Endothelial cell of umbilical vein (primary cell): ENCODE measurements at places on chromosomes 1 and 21. TPM values are rescaled to one million over a fixed set of nuclear protein-coding genes. Genes with fewer than 3 reads are reported as not detected.

GRCh38 chr1:10932088-10932487 is 80.4 kb upstream of the TARDBP start:
- no peak for DNase-seq

- no peak for DNase-seq
Observed at GRCh38 chr21:36461918-36462486, 17.9 kb downstream of the CLDN14 start.

DNA sequence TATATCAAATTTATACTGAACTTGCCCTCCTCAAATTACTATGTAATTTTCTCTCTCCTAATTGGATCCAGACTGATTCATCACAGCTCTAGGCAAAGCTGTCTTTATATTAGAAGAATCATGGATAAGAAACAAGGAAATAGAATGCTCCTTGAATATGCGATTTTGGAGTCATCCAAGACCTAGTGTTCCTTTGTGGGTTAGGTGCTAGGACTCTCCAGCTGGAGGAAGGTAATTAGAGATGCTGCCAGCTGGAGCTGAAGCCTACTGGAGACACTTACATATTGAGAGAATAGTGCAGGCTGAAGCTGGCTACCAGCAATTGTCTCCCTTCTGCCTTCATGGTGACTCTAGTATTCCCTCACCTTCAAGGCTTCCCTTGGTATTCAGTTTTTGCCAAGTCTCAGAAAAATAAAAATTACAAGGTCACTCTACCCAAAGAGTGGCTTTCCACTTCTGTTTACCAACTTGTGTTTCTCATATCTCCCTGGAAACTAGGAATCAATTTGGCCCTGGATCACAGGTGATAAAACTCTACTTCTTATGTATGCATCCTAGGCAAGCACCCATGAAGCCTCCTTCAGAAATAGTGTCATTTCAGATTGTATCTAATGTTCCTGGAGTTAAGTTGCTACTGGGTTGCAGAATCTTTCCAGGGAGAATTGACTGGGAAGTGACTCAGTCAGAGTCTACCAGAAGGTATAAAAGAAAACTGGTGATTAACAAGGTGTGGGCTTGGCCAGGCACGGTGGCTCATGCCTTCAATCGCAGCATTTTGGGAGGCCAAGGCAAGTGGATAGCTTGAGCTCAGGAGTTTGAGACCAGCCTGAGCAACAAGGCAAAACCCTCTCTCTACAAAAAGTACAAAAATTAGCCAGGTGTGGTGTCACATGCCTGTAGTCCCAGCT is 24.4 kb upstream of the DOCK7 start:
- no peak for DNase-seq

DNA sequence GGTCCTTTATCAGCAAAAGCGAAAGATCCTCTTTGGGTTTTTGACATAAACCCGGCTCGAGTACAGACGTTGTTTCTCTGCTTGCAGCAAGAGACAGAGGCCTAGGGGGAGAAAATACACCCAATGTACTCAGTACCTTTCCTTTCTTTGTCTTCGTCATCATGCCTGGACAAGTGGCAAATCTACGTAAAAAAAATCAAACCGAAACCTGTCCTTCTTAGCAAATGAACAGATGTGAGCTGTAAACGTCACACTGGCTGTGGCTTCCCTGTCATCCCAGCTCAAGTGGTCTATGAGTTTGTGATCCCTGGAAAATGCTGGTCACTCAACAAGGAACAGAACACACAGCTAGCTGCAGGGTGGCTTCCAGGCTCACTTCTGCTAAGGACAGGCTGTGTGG is 39.9 kb downstream of the STPG1 start:
- no peak for DNase-seq

GRCh38 chr1:7460807-7461206 is 310.3 kb upstream of the VAMP3 start:
- no peak for DNase-seq

DNA sequence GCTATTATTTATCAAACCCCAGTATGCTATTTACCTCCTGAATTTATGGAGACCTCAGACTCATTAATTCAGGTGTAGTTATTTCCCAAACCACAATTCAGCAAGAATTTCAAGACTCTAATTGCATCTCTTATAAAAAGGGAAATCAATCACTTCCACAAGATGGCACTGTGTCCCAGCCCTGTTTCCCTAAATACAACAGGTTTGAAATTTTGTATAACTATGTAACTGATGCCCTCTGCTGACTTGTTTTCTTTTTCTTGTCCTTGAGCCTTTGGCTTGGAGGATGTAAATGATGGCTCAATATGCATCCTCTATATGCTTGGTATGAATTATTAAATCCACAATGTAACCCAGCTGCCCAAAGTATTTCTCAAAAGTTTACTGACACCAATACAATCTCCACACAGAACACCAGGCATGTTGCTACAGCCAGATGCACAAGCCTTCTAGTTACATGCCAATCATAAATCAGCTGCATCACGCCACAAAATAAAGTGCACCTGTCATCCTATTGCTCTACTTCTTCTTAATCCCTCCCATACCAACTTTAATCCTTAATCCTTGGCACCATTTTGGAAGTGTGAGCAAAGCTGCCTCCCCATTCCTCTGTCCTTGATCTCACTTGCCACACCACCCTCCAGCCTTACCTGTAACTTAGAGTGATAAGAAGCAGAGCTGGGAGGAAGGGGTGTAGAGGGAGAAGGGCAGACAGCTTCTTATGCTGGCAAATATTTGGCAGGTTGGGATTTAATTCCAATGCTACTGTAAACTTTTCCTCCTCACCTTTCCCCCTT is 9.0 kb downstream of the C1orf105 start:
- peak; percentile 78 for DNase-seq

DNA sequence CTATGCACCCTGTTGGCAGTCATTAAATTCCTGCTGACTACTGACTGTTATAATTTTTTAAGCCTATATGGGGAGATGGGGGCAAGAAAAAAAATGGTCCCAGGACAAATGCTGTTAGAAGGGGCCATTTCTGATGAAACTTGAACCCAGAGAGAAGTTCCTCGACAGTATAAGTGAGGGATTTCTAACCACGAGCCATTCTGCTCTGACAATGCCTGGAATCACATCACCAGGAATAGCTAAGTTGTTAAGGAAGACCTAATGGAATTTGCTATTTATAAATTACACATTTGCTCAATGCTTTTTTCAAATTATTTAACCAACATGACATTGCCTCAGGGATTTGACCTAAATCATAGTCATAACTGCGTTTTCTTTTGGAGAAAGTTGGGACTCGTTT is 55.2 kb downstream of the LHX9 start:
- no peak for DNase-seq

GRCh38 chr1:64242895-64243756 is 39.7 kb downstream of the UBE2U start:
- DNase-seq = peak; percentile 46

GRCh38 chr1:237270353-237270752 is 228.4 kb downstream of the RYR2 start:
- DNase-seq = no peak

GRCh38 chr1:168320800-168321450 is 40.2 kb downstream of the TBX19 start:
- DNase-seq = peak; percentile 52

GRCh38 chr1:165695031-165695430 is 3.3 kb downstream of the ALDH9A1 start:
- no peak for DNase-seq

DNA sequence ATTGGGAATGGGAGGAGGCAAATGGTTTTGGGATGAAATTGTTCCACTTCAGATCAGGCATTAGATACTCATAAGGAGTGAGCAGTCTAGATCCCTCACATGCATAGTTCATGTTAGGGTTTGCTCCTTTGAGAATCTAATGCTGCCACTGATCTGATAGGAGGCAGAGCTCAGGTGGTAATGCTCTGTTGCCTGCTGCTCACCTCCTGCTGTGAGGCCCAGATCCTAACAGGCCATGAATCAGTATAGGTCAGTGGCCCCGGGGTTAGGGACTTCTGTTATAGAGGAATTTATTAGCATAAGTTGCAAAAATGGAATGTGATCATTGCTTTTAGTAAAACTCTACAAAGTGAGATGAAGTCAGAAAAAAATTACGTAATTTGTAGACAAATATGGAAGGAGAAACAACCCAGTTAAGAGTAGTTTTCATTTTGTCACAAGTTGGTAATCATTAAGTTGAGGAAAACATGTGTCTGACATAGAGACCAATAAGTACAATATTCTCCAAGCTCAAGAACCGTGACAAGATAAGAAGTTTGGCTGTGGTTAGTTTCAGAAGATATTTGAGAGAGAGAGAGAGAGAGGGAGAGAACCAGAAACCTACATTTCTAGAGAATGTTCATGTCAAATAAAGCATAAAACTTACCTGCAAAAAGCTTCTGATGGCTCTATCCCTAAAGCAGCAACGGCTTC is 689.7 kb upstream of the PRMT6 start:
- no peak for DNase-seq

Gene OR6N1
- not detected in 2 replicates for polyA plus RNA-seq

Gene LIN9
- 2.0 and 2.5 TPM in 2 replicates for polyA plus RNA-seq

Gene OR10J4
- polyA plus RNA-seq = not detected in 2 replicates

Gene RBP7
- not detected in 2 replicates for polyA plus RNA-seq

Gene SPATC1L
- 11.5 and 14.6 TPM in 2 replicates for polyA plus RNA-seq

Gene ADORA1
- 0.08 and 0.15 TPM in 2 replicates for polyA plus RNA-seq

Gene SH3BP5L
- 22.9 and 24.7 TPM in 2 replicates for polyA plus RNA-seq

Gene GNG12
- polyA plus RNA-seq = 90.3 and 107 TPM in 2 replicates
